ENCODE measurements at places on chromosomes 6 and 20. TPM values are rescaled to one million over a fixed set of nuclear protein-coding genes. Genes with fewer than 3 reads are reported as not detected.
A peak's percentile ranks its signal among the peaks of the same experiment; 100 is the strongest.

DNA sequence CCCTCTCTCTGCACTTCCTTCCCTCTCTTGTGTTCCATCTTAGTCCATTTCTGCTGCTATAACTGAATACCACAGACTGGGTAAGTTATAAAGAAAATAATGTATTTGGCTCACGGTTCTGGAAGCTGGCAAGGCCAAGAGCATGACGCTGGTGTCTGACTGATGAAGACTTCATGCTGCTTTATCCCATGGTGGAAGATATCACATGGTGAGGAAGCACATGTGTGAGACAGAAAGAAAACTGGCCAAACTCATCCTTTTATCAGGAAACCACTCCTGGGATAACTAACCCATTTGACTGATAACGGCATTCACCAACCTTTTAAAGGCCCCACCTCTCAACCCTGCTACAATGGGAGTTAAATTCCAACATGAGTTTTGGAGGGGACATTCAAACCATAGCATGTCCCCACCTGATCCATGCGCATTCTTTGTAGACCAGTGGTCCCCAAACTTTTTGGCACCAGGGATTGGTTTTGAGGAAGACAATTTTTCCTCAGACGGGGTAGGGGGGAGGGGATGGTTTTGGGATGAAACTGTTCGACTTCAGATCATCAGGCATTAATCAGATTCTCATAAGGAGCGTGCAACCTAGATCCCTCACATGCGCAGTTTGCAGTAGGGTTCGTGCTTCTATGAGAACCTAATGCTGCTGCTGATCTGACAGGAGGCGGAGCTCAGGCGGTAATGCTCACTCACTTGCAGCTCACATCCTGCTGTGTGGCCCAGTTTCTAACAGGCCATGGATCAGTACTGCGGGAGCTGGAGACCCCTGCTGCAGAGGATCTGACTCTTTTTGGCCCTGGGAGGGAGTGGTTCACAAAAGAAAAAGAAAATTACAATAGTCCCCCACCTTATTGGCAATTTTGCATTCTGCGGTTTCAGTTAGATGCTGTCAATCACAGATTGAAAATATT is 71.7 kb upstream of the RNF24 start:
- H3K4me1 ChIP-seq = peaks cover 26% of the 10 kb centered on the region
- no peaks in the 10 kb centered on the region for H3K27me3 ChIP-seq
- no peak overlapping the region for H3K4me3 ChIP-seq
- DNase-seq = no peak
- no peaks in the 10 kb centered on the region for H3K36me3 ChIP-seq

DNA sequence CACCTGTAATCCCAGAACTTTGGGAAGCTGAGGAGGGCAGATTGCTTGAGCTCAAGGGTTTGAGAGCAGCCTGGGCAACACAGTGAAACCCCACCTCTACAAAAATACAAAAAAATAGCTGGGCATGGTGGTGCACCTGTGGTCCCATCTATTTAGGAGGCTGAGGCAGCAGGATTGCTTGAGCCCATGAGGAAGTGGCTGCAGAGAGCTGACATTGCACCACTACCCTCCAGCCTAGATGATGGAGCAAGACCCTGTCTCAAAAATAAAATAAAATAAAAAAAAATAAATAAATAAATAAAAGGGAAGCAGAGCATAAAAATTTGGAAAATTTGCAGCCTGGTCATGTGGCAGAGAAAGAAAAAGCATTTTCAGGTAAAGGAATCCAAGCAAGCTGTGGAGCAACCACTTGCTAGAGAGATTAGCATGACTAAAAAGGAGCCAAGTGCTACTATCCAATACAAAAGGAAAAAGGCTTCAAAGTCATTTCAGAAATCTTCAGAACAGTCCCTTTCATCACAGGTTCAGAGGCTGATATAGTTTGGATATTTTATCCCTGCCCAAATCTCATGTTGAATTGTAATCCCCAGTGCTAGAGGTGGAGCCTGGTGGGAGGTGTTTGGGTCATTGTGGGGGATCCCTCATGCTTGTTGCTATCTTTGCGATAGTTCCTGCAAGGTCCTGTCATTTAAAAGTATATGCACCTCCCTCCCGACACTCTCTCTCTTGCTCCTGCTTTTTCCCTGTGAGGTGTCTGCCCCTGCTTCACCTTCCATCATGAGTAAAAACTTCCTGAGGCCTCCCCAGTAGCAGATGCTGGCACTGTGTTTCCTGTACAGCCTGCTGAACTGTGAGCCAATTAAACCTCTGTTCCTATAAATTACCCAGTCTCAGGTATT is 11.2 kb upstream of the TTK start:
- no peak overlapping the region for H3K4me3 ChIP-seq
- H3K27me3 ChIP-seq = no peaks in the 10 kb centered on the region
- H3K36me3 ChIP-seq = no peaks in the 10 kb centered on the region

DNA sequence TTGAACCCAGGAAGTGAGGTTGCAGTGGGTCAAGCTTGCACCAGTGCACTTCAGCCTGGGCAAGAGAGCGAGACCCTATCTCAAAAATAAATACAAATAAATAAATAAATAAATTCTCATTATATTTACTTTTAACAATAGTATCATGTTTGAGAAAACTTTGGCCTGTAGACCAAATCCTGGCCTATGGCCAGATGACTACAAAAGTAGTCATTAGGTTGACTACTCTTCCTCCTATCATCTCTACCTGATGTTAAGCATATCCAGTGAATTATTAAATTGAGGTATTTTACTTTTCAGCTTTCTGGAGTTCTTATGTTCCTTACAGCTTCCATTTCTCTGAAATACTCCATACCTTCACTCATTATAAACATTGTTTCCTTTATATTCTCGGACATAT is 280.6 kb downstream of the LAMA2 start:
- H3K4me1 ChIP-seq = no peaks in the 10 kb centered on the region
- DNase-seq = no peak
- H3K27me3 ChIP-seq = no peaks in the 10 kb centered on the region
- H3K4me3 ChIP-seq = no peak overlapping the region
- no peaks in the 10 kb centered on the region for H3K36me3 ChIP-seq

Gene GABRR1
- total RNA-seq = not detected

- H3K4me3 ChIP-seq = no peak overlapping the region
- H3K36me3 ChIP-seq = no peaks in the 10 kb centered on the region
Measured at GRCh38 chr6:132214716-132215115, 186.6 kb downstream of the MOXD1 start.

- H3K27me3 ChIP-seq = no peaks in the 10 kb centered on the region
- peak overlapping the region; percentile 53 for H3K4me3 ChIP-seq
- no peaks in the 10 kb centered on the region for H3K36me3 ChIP-seq
Measured at GRCh38 chr20:41618807-41619311, 682 bp upstream of the CHD6 start.

Gene PRND
- not detected for total RNA-seq

- H3K36me3 ChIP-seq = no peaks in the 10 kb centered on the region
- H3K4me3 ChIP-seq = no peak overlapping the region
- no peaks in the 10 kb centered on the region for H3K4me1 ChIP-seq
- H3K27ac ChIP-seq = no peak overlapping the region
- DNase-seq = no peak
- no peaks in the 10 kb centered on the region for H3K27me3 ChIP-seq
Measured at GRCh38 chr20:23139524-23139923, 53.4 kb upstream of the CD93 start.

Gene XKR7
- not detected for total RNA-seq

DNA sequence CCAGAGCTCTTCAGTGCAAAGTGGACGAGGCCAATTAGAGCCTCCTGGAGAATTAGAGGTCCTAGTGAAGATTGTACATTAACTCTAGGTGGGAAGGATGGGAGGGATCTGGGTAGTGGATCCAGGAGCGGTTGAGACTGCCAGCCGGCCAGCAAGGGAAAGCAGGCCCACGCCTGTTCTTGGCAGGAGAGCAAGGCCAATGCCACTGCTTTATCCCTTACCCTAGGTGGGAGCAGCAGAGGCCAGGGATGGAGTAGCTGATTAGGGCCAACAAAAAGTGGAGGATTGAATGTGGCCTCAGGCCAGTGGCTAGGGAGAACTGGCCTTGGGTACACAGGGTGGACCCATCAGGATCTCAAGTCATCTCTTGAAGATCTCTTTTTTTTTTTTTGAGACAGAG is 3.7 kb downstream of the ITPR3 start:
- peaks cover 35% of the 10 kb centered on the region for H3K4me1 ChIP-seq
- no peak for DNase-seq
- no peak overlapping the region for H3K27ac ChIP-seq
- peaks cover 4% of the 10 kb centered on the region for H3K36me3 ChIP-seq
- no peak overlapping the region for H3K4me3 ChIP-seq
- no peaks in the 10 kb centered on the region for H3K27me3 ChIP-seq

DNA sequence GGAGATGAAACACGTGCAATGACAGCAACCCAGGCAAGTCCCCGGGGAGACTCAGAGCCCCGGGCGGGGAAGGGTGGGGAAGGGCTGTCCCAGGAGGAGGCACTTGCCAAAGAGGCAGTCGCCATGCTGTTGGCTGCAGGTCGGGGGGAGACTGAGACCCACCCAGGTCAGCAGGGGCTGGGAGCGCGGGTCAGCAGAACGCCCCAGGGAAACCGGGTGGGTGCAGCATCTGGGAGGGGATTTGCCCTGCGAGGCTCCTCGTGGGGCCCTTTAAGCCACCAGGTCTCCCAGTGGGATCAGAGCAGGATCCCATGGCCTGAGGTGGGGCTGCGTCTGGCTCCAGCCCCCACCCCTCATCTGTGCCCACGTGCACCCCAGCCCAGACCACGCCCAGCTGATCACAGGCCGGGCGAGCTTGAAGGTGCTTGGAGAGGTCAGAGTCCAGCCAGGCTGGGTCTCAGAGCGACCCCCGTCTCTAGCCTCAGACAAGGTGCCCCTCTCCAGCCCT is 65.5 kb downstream of the YTHDF1 start:
- H3K27ac ChIP-seq = no peak overlapping the region
- no peak overlapping the region for H3K4me3 ChIP-seq
- H3K36me3 ChIP-seq = no peaks in the 10 kb centered on the region
- H3K4me1 ChIP-seq = no peaks in the 10 kb centered on the region
- peak; percentile 19 for DNase-seq

DNA sequence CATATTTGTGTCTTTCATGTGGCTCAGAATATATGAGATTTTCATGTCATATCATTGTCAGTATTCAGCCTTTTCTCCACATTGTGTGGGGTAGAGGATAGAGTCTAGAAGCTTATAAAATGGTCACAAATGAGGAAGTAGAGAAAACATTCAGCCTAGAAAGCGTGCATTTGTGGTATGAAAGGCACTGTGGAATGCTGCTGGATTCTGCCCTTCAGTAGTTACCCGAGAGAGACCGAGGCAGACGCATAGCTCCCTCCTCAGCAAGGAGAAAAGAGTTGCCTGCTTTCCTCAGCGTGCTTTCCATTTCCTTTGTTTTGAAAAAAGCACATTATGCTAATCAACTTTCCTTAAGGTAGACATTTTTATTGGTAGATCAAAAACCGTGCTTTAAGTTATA is 28.7 kb downstream of the MYB start:
- H3K36me3 ChIP-seq = no peaks in the 10 kb centered on the region
- peaks cover 18% of the 10 kb centered on the region for H3K4me1 ChIP-seq
- DNase-seq = no peak
- H3K4me3 ChIP-seq = peak overlapping the region; percentile 55
- no peaks in the 10 kb centered on the region for H3K27me3 ChIP-seq

GRCh38 chr6:154488802-154489437 is 21.6 kb downstream of the CNKSR3 start:
- no peak overlapping the region for H3K4me3 ChIP-seq
- no peaks in the 10 kb centered on the region for H3K27me3 ChIP-seq
- no peak overlapping the region for H3K27ac ChIP-seq
- no peaks in the 10 kb centered on the region for H3K36me3 ChIP-seq

DNA sequence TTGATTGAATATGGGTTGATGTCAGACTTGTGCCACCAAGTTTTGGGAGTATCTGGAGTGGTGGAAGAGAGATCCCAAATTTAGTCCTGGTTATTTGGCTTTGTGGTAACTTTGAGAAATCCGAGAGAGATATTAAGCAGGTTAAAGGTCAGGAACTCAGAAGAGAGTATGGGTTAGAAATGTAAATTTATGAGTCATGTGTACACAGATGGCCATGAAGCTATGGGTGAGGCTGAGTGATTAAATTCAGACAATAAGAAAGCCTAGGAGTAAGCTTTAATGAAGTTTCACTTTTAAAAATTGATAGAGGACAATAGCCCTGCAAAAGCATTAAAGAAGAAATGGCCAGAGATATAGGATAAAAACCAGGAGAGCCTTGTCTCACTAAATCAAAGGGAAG is 14.3 kb downstream of the RIMS1 start:
- no peak overlapping the region for H3K4me3 ChIP-seq
- H3K36me3 ChIP-seq = no peaks in the 10 kb centered on the region
- no peaks in the 10 kb centered on the region for H3K4me1 ChIP-seq
- no peak overlapping the region for H3K27ac ChIP-seq

Measured in CD8-positive, alpha-beta memory T cell (primary cell).